ENCODE measurements at places on chromosomes 11 and 22.

DNA sequence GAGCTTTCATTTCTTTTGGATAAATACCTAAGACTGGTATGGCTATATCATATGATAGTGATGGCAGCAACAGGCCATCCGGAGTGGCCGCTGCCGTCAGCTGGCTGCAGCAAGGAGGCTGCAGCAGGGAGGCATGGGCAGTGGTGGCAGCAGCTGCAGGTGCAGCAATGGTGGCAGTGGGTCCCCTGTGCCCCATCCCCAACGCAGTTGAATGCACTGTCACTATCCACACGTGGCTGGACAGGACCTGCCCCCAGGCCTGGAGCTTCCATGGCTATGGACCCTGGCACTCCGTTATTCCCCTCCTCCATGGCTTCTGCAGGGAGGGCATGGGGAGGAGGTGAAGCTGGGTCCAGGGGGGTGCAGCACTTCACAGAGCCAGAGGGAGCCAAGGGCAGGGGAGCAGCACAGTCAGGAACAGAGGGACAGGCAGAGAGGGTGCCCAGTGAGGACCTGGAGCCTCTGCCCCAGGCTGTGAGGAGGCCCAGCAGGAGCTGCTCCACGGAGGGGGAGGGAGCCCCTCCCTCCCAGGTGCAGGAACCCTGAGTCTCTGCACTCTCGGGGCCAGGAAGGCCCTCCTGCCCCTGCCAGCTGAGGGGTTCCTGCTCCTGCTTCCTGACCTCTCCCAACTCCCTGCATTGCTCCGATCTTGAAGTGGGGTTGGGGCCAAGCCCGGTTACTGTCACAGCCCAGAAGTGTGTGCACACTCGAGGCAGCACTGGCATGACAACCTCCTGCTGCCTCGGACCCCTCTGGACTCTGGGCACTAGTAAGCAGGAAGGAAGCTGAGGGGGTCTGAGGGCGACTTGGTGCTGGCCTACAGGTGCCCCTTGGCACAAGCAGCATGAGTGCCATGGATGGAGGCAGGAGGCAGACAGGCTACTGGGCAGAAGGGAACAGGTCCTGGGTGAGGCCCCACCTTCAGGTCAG is 466.3 kb downstream of the GUCY1A2 start:
- no peak for DNase-seq

DNA sequence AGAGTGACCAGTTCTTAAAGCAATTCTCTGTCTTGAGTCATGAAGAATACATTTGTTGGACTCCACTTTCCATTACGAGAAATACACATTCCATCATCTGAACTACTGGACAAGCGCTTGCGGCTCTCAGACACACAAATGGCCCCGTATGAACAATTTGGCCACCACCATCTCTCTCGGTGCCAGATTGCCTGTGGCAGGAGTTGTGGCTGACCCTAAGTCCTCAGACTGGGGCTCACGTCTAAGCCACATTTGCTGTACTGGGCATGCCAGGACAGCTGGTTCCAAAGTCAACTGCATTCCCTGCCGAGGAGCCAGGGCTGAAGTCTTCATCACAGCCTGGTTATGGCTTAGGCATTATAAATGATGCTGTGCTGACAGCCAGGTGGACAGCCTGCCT is 227.5 kb downstream of the MIAT start:
- no peak for DNase-seq

DNA sequence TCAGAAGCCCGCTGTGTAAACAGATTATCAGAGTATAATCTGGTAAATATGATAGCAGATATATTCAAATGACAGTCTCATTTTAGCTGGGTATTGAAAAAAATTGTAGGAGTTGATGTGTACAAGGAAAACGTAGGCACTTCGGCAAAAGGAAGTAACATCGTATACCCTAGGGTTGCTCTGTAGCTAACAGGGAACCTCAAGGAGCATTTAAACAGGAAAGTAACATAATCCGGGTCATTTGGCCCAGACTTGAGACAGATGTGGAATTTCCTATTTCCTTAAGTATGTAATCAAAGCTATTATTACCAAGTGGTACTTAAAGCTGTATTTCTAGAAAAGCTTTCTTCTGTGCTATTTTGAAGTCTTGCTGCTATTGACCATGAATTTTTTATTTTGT is 215.6 kb downstream of the DDX10 start:
- DNase-seq, result no peak

DNA sequence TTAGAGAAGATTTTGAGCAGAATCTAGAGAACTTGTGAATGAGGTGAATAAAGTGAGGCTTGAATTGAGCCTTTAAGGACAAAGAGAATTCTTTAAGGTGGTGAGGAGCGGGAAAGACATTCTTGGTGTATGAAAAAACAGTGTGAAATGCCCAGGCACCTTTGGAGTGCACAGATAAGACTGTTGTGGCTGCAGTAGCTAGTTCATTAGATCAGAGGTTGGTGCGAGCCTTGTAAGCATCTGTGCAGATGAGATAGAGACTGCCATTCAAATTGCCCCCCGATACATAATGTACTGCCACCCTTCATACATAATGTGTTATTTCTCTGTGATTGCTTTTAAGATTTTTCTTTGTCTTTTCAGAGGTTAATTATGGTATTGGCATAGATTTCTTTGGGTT is 31.3 kb downstream of the ATXN10 start:
- no peak for DNase-seq

- DNase-seq, result no peak
Observed at GRCh38 chr11:76700177-76701100, 29.9 kb upstream of the LRRC32 start.

DNA sequence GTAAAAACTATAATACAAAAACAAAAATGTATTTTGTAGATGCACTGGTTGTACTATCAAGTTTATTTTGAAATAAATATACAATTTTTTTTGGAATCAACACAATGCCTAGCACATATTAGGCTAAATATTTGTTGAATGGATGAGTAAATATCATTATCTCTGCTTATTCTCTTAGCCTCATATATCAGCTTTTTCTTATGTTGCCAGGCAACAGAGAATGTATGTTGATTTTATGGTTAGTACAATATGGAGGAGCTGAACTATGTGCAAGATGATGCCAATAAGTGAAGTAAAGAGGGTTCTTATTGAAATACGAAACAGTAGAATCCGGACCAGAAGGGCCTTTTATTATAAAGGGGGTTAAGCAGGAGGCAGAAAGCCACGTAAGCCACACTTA is 94.9 kb downstream of the FAR1 start:
- no peak for DNase-seq

DNA sequence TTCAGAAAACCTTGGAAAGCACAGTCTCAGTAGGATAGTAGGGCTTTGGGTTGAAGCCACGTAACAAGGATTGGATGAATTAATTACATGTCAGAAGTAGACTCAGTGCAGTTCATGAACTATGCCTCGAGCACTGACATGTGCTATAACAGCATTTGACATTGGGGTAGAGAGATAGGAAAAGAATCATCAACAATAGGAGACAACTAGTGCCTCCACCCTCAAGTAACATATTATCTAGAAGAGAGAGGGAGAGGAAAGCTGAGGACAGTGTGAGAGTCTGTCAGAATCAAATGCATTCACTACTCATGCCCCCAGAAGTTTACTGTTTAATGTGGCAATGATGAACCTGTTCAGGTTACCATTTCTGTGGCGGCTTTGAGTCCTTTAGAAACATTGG is 26.4 kb downstream of the MMP13 start:
- DNase-seq, result no peak

DNA sequence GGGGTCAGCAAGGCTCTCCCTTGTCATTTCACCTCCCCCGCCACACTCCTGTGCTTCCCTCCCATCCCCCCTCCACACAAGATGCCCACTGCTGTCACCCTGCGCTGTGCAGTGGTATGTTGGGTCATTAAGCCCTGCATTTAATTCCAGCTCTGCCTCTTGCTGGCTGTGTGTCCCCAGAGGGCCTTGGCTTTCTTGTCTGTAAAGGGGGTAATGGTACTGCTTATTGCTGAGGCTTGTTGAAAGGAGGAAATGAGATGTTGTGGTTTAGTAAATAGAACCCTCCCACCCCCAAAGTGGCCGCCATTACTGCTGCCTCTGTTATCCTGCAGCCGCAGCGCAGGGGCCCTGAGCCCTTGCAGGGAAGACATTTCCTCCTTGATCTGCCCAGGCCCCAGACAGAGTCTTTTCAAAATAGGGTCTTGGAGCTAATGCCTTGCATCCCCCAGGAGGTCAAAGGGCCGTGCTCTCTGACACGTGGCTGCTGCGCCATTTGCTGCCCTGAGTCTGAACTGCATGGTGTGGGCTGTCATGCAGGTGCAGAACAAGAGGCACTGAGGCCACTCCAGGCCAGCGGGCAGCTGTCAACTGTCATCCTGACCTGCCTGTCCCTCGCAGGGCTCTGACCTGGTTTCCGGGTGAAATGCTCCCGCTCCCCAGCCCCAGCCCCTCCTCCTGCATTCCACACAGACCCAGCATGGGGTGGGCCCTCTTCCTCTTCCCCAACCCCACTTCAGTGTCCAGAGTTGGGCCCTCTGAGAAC is 18.7 kb downstream of the PVALB start:
- DNase-seq, result no peak

GRCh38 chr11:12271826-12272366 is 105.5 kb upstream of the PARVA start:
- DNase-seq, result no peak

- no peak for DNase-seq
Observed at GRCh38 chr11:78224506-78224905, 35.8 kb downstream of the USP35 start.
